ENCODE measurements at places on chromosomes 11 and 22. TPM values are rescaled to one million over a fixed set of nuclear protein-coding genes. Genes with fewer than 3 reads are reported as not detected.

SC5D gene
- total RNA-seq = 56.0 TPM

DNA sequence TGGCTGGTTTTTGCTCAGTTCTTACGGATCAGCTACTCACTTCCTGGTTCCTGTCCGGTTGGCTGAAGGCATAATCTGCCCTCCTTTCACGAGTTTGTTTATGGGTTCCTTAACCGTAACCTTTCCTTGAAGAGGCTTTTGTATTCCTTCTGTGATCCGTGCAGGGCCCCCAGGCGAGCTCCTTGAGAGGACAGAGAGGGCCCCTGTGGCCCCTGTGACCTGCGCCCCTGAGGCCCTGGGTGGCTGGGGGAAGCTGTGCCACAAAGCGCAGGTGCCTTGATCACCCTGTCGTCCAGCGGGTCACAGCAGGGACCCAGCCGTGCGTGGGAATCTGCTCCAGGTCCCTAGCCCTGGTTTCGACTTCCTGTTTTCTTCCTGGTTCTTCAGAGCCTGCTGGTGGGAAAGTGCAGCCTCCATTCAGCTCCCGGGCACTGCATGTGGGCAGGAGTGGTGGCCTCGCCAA lies 27.8 kb upstream of the FADD start:
- no peaks in the 10 kb centered on the region for H3K27me3 ChIP-seq
- H3K27ac ChIP-seq = no peak overlapping the region
- no peak for DNase-seq
- H3K36me3 ChIP-seq = no peaks in the 10 kb centered on the region
- no peaks in the 10 kb centered on the region for H3K4me1 ChIP-seq
- H3K4me3 ChIP-seq = no peak overlapping the region

DNA sequence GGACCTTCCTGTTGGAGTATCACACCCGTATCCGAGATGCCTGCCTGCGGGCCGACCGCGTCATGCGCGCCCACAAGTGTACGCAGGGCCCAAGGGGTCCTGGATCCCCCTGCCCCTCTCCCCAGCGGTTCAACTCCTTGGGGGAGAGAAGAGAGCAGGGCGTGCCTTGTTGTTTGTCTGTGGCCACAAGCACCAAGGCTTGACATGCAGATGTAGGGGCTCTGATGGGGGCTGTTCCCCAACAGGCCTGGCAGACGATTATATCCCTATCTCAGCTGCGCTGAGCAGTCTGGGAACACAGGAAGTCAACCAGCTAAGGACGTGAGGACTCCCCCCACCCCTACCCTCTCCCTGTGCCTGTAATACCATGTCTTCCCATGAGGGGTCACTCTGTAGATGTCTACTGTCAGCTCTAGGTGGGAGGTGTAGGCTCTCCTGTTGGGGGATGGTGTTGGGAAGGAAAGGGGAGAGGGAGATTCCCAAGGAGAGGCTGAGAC lies 6.8 kb downstream of the CFL1 start:
- peaks cover 11% of the 10 kb centered on the region for H3K4me1 ChIP-seq
- no peak overlapping the region for H3K4me3 ChIP-seq
- no peaks in the 10 kb centered on the region for H3K27me3 ChIP-seq
- no peak overlapping the region for H3K27ac ChIP-seq

DNA sequence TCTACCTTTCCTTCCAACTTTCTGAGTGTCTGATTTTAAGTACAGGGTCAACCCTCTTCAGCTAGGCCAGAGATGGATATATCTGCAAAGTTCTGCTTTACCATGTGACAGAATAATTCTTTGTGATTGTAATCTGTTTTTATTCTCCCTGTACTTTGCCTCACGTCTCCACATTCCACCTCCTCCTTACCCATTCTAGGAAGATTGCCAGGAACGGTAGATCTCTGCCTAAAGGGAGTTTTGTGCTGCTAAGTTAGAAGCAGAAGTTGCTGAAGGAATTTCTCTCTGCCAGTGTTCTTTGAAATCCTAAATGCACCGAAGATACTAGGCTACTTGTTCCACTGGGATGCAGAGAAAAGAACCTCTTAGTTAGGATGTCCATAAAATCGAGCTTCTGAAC lies 20.7 kb upstream of the FAM181B start:
- no peak overlapping the region for H3K4me3 ChIP-seq
- H3K4me1 ChIP-seq = no peaks in the 10 kb centered on the region
- DNase-seq = no peak

- no peaks in the 10 kb centered on the region for H3K27me3 ChIP-seq
- H3K27ac ChIP-seq = peak overlapping the region; percentile 51
- no peak overlapping the region for H3K4me3 ChIP-seq
- no peak for DNase-seq
- peaks cover 53% of the 10 kb centered on the region for H3K4me1 ChIP-seq
Observed at GRCh38 chr11:3906166-3906565, 50.7 kb downstream of the STIM1 start.

DNA sequence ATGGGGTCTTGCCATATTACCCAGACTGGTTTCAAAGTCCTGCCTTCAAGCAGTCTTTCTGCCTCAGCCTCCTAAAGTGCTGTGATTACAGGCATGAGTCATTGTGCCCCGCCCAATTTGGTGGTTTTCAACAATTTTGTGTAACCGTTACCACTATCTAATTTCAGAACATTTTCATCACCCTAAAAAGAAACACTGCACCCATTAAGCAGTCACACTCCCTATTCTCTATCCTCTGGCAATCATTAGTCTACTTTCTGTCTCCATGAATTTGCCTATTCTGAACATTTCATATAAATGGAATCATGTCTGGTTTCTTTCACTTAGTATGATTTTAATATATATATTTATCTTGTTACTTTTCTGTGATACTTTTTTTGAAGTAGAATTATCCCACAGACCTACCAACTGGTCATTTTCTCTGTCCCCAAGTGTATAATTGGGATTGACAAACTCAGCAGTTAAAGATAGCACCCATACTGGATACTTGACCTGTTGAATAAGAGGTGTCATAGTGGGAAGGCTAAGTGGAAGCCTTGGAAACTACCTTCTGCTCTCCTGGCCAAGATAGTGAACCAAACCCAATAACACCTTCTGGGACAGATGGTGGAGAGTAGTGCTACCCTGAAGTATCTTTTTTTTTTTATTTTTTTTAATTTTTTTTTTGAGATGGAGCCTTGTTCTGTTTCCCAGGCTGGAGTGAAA lies 64.8 kb downstream of the STIM1 start:
- peaks cover 12% of the 10 kb centered on the region for H3K4me1 ChIP-seq
- peak; percentile 54 for DNase-seq
- H3K36me3 ChIP-seq = no peaks in the 10 kb centered on the region
- no peak overlapping the region for H3K27ac ChIP-seq

- no peaks in the 10 kb centered on the region for H3K4me1 ChIP-seq
- H3K4me3 ChIP-seq = no peak overlapping the region
- H3K36me3 ChIP-seq = no peaks in the 10 kb centered on the region
- H3K27me3 ChIP-seq = no peaks in the 10 kb centered on the region
- DNase-seq = no peak
Observed at GRCh38 chr11:112410325-112410724, 149.7 kb upstream of the PLET1 start.

WBP2NL gene
- total RNA-seq = 1.9 TPM

BAIAP2L2 gene
- total RNA-seq = 0.44 TPM

MRGPRF gene
- total RNA-seq = 11.5 TPM

GRCh38 chr11:1388763-1389102 lies 1.0 kb upstream of the BRSK2 start:
- peaks cover 41% of the 10 kb centered on the region for H3K27me3 ChIP-seq
- H3K4me3 ChIP-seq = peak overlapping the region; percentile 60
- H3K36me3 ChIP-seq = no peaks in the 10 kb centered on the region
- H3K4me1 ChIP-seq = peaks cover 9% of the 10 kb centered on the region
- DNase-seq = no peak

DNA sequence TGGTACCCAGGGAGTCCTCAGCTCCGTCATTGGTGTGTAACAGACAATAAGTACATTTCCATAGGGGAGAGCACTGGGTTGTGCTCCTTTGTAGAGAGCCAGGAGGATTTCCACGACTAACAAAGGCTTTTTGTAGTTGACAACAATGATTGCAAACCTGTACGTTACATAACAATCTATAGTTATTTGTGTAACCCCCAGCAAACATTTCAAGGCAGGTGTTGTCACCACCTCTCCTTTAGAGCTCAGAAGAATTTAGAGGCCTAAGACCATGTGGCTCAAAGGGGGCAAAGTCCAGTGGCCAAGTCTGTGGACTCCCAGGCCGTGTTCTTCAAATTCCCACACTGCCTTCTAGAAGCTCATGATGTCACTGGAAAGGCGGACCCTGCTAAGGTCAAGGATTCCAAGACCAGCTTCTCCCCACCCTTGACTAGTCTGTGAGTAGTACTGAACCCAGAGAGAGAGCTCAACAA lies 15.8 kb downstream of the RPL27A start:
- H3K27me3 ChIP-seq = no peaks in the 10 kb centered on the region
- DNase-seq = no peak
- peaks cover 90% of the 10 kb centered on the region for H3K36me3 ChIP-seq
- no peak overlapping the region for H3K27ac ChIP-seq

GRCh38 chr22:28279888-28280287 lies 360.8 kb upstream of the PITPNB start:
- H3K36me3 ChIP-seq = no peaks in the 10 kb centered on the region
- no peak for DNase-seq
- H3K4me3 ChIP-seq = no peak overlapping the region
- H3K4me1 ChIP-seq = peaks cover 5% of the 10 kb centered on the region

POLR2L gene
- 127 TPM for total RNA-seq

GRCh38 chr11:120842195-120842594 lies 181.7 kb upstream of the TBCEL start:
- no peaks in the 10 kb centered on the region for H3K4me1 ChIP-seq
- no peak overlapping the region for H3K27ac ChIP-seq
- H3K36me3 ChIP-seq = no peaks in the 10 kb centered on the region
- no peak for DNase-seq

All from lower lobe of right lung (tissue), 2 donors.